ENCODE measurements at places on chromosomes 5 and 9.

DNA sequence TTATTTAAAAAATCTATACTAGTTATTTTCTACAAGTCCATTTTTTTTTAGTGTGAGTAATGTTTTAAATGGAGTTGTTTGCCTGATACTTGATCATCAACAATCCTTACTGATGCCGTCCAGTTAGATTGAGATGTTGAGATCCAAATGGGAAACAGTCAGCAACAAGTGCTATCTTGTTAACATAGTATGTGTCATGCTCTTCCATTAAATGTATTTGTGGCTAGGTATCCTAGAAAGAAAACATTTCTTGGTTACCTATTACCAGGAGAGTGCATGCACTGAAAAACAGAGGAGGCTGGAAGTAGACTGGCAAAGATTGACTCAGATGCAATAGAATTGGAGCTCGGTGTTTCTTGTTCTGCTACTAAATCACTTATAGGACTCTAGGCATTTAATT lies 123.4 kb upstream of the MAN2A1 start:
- DNase-seq = no peak

- DNase-seq = no peak
Measured at GRCh38 chr9:22040760-22041159, 31.7 kb upstream of the CDKN2B start.

GRCh38 chr5:76579166-76579937 lies 43.9 kb downstream of the F2RL2 start:
- DNase-seq = no peak

DNA sequence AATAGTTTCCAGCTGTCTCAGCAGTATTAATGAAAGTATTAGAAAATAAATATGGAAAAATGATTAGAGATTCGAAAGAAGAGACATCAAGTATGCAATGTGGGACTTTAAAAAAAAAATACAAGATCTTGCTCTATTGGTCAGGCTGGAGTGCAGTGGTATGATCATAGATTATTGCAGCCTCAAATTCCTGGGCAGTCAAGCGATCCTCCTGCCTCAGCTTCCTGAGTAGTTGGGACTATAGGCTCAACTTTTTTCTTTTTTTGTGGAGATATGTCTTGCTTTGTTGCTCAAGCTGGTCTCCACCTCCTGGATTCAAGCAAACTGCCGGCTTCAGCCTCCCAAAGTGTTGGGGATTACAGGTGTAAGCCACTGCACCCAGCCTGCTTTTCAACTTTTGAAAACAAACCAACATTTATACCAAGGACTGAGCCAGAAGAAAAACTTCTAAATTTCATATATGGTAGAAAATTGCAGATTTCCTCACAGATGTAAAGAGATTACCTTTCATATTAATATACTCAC lies 323.1 kb downstream of the ADGRV1 start:
- DNase-seq = no peak

- DNase-seq = peak; percentile 55
Measured at GRCh38 chr5:79853676-79854418, 137.2 kb downstream of the MTX3 start.

DNA sequence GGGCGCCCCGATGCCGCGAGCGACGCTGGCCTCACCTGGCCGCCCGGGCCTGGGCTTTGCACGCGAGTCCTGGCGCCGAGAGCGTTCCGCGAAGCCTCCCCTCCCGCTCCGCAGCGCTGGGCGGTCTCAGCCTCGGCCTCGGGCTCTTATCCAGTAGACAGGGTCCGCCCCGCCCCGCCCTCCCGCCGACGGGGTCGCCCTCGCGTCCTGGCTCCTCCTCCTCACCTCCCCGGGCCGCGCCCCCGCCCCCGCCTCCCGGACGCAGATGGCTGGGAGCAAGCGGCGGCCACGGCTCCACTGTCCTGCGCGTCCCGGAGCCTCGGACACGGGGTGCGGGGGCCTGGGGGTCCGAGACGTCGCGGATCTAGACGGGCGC lies at the start of gene SLC6A3:
Gene SLC6A3 (minus strand): TSS at position 128 of the 376 bp plus-strand sequence. CDS start 2,243 bp downstream, outside the sequence.
- no peak for DNase-seq

- DNase-seq = no peak
Measured at GRCh38 chr9:101787891-101788290, 49.4 kb upstream of the GRIN3A start.

DNA sequence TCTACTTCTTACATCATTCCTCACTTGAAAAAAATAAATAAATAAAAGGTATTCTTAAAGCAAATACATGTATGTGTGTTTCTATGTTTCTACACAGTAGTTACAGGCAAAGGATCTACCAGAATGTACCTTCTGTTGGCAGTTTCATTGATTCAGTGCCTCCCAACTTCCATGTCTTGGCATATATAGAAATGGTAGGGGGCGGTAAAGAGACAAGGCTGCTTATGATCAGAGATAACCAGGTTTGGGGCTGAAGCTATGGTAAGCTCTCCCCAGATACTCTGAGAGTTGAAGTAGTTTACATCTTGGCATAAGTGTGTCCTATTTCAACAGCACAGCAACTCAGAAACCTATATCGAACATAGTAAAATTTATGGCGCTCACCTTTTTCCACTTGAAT lies 1075.4 kb upstream of the C9orf72 start:
- no peak for DNase-seq

- DNase-seq = no peak
Measured at GRCh38 chr5:135826994-135827671, 7.3 kb upstream of the SLC25A48 start.

- DNase-seq = no peak
Measured at GRCh38 chr9:112354081-112354743, 20.8 kb upstream of the PTBP3 start.

GRCh38 chr9:38145526-38146053 lies 76.6 kb upstream of the SHB start:
- DNase-seq = peak; percentile 25

DNA sequence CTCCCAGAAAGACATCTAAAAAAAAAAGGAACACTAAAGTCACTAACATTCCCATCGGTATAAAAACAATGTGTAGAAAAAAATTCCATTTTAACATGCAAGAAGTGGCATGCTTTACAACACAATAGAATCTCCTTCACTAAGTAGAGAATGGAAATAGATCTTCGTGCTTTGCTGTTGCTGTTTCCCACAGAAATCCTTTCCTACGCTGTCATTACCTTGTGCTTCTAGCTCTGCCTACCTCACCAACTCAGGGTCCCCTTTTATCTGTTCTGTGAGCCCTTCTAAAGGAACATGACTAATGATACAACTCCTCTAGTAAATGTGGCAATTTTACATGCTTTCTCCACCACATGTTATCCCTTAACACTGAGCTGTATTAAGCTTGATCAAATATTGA lies 202.9 kb downstream of the MCTP1 start:
- peak; percentile 8 for DNase-seq

- DNase-seq = no peak
Measured at GRCh38 chr5:170643591-170643990, 139.8 kb downstream of the KCNIP1 start.

DNA sequence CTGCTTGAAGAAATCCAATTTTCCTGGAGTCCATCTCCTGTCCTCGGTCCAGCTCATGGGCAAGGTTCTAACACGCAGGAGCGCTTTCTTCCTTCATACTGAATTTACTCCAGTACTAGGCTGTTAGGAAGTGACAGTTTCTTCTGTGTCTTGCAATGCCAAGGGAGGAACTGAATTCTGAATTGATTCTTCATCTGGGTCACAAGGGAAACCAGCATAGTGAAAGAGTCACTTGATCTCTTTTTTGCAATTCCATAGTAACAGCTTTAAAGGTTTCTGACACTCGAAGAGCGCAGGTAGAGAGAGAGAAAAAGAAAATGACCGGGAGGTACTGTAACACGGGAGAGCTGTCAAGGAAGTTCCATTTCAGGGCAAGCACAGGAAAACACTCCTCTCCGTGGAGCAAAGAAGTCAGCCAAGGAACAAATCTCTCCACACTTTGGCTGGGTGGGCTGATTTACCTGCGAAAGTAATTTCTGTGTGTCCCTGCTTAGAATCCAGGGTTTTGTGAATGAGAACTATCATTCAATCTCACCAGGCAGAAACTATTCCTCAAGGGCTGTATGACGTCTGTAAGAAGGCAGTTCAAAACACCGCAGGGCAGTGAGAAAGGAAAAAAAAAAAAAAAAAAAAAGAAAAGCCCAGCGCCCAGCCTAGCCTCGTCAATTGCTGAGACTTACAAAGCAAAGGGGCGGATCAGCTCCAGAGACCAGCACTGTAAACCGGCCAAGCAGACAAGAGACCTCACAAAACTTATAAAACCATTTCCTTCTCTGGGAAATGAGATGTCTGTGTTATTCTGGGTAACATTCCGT lies 617.8 kb downstream of the PDE4D start:
- peak; percentile 88 for DNase-seq

DNA sequence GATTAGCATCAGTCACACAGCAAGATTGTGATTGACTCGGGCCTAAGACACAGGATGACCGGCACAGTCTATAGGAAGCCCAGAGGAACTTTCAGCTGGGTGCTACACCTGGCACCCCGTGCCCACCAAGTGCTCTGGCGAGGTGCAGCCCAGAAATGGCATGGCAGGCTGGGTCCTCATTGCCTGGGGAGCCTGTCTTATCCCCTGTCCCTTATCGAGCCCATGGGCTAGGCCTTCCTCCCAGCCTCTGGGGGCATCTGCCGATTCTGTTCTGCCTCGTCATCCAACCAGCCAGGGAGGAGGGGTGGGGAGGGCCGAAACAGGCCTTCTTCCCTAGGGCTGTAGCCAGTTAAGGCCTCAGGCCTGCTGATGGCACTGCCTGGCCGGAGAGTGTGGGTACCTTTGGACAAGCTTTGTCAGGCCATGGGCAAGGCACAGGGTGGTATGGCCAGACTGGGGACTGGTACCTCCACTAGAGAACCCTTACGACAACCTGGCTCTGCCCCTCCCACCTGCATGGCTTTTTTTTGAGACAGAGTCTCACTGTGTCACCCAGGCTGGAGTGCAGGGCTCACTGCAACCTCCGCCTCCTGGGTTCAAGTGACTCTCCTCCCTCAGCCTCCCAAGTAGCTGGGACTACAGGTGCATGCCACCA lies 1.6 kb downstream of the GRK6 start:
- DNase-seq = no peak

GRCh38 chr5:35087991-35088390 lies 40.2 kb upstream of the AGXT2 start:
- no peak for DNase-seq

DNA sequence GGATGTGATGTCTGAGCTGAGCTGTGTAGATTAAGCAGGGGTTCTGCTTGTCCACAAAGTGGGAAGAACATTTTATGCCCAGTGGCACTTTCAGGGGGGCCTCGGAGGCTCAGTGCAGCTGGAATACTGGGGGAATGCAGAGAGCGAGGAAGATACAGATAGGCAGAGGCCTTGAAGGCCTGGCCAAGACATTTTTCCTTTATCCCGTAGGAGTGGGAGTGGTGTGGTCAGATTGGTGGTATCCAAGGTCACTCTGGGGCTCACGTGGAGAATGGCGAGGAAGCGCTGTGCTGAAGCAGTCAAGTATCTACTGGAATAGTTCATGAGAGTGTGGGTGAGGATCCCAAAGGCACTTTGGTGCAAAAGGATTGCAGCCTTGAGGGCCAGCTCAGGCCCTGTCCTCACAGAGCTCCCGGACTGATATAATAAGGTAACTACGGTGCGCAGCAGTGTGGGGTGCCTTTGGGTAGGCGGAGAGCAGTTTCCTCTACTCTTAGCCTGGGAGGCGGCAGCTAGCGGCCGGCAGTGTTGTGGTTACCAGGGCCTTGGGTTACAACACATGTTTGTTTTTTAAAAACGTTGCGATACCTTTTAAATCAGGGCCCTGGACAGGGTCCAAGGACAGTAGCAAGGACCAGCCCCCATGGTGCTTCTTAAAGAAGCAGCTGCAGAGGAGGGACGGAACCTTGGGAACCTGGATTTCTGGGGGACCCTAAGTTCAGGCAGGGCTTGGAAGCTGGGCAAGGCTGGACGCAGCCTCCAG lies 10.8 kb upstream of the CCDC69 start:
- no peak for DNase-seq

DNA sequence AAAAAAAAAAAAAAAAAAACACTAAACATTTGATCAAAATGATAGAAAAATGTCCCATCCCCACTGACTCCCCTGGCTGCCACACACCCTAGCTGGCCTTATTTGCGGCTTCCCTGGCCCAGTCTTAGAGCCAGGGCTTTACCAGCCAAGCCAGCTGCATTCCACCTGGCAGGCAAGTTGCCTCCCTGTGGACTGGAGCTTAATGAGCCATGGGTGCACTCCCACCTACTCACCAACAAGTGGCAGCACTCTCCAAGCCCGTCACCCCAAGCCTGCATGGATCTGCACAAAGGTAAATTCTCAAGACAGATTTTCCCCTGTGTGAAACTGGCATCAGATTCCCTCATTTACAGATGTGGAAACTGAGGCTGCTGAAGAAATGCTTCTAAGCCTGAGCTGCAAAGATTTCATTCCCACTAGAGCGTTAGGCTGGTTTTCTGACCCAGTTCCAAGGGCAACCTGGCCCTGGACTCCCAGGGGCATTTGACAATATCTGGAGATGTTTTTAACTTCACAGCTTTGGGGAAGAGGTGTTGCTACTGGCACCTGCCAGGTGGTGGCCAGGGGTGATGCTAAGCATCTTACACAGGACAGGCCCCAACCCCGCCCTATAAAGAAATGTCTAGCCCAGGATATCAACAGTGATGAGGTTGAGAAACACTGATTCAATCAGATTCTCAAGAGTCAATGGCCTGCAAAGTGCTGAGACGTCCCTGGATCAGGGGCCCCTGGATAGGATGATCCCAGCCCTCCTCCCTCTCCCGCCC lies 21.9 kb upstream of the VDAC1 start:
- DNase-seq = peak; percentile 46

DNA sequence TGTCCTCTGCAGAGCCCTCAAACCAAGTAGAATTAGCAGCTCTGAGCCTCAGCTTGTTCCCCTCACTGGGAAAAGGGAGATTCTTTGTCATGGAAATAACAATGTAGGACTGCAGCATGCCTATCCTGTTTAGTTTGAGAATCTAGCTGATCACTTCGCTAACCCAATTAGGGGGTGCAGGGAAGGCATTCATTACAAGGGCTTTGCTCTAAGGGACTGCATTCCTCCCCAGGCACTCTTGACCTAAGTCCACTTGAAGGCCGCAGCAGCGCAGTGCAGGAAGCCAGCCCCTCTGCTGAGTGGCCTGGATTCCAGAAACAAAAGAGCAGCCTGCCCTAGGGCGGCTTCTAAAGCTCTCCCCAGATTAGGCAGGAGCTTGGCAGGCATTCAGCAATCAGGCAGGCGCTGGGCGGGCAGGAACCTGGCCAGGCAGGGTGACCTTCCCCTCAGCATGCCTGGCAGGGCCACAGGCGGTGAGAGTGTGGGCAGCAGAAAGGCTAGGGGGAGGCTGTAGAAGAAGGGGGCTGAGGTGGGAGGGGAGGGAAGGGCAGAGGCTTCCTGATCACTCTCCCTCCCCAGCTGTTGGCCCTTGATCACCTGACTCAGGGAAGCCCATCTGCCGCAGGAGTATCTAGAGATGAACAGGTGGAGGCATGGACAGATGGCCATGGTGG lies 24.8 kb downstream of the CCNJL start:
- no peak for DNase-seq

- no peak for DNase-seq
Measured at GRCh38 chr5:108174286-108174685, 207.6 kb downstream of the FBXL17 start.

DNA sequence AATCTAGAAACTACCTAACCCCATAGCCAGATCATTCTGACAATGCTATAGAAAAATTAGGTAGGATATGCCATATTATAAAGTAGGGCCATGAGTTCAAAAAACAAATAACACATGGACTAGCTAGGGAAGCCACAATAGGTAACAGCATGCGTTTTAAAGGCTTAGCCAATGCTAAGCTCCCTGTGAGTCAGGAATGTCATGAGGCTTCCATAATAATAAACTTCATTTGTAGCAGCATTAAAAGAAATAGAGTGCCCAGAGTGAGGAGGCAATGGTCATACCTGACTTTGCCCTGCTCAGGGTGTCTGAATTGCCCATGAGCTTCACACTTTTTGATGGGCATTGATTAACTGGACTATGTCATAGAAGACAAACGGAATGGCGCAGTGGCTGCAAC lies 15.8 kb downstream of the FOXE1 start:
- no peak for DNase-seq

GRCh38 chr9:17752021-17752420 lies 173.2 kb downstream of the SH3GL2 start:
- DNase-seq = no peak

All from trophoblast cell (in vitro differentiated cells and primary cell).